Activated CD4-positive, alpha-beta T cell treated with anti-CD3 and anti-CD28 coated beads for 24 hours (primary cell): ENCODE measurements at places on chromosomes 4 and X.

- DNase-seq: no peak
Measured at GRCh38 chr4:142558851-142559250, 287.2 kb downstream of the INPP4B start.

DNA sequence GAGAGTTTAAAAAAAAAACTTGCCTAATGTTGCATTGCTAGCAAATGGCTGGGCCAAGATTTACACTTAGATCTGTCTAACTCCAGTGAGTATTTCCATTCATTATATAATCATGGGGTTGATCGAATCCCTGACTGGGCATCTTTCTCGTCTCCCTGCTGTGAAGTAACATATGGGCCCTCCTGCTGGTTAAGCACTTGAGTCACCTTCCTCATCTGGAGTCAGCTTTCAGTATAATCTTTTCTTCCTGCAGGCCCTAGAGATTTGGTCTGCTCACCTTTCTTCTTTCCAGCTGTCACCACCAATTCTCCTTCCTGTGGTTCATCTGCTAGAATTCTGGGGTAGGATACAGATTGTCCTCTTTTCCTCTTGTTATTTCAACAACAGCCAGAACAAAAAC is 41.6 kb downstream of the TIGD2 start:
- no peak for DNase-seq

- DNase-seq: peak; percentile 58
Measured at GRCh38 chr4:99405433-99406115, 29.6 kb downstream of the ADH7 start.

- no peak for DNase-seq
Measured at GRCh38 chr4:168674866-168675265, 178.0 kb downstream of the PALLD start.

GRCh38 chr4:141645611-141646340 is 9.4 kb downstream of the IL15 start:
- DNase-seq: no peak

- DNase-seq: no peak
Measured at GRCh38 chr4:155837203-155837796, 28.8 kb downstream of the ASIC5 start.

DNA sequence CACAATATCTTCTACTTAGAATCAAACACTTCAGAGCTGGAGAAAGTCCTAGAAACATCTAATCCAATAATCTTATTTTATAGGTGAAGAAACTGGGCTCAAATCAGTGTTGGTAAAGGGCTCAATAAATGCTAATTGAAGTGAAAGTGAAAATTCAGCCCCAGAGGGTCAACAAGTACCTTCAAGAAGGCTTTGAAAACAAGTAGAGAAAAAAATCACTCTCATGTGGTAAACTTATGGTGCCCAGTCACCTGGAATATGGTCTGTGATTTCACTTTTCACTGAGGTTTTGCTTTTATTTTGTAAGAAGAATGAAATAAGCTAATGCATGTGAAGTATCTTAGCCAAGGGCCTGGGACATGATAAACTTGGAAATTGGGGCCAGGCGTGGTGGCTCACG is 29.1 kb upstream of the EIF4E start:
- no peak for DNase-seq

GRCh38 chr4:68404153-68404552 is 43.1 kb upstream of the TMPRSS11E start:
- DNase-seq: no peak

GRCh38 chr4:15654593-15655222 is 449 bp downstream of the FBXL5 start:
- no peak for DNase-seq

DNA sequence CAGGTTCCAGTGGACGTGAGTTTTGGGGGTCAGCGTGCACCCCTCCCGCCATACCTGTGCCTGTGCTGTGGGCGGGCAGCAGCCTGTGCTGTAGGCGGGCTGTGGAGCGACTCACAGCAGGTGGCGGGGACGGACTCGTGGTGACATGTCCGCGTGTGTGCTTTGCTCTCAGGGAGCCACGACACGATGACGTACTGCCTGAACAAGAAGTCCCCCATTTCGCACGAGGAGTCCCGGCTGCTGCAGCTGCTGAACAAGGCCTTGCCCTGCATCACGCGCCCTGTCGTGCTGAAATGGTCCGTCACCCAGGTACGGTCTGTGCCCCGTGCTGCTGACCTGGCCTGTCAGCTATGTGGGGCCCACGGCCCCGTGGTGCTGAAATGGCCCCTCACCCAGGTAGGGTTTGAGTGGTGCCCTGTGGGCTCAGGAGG is 7.4 kb downstream of the PLCXD1 start:
- DNase-seq: no peak

GRCh38 chr4:110823251-110823650 is 200.4 kb upstream of the PITX2 start:
- DNase-seq: no peak

DNA sequence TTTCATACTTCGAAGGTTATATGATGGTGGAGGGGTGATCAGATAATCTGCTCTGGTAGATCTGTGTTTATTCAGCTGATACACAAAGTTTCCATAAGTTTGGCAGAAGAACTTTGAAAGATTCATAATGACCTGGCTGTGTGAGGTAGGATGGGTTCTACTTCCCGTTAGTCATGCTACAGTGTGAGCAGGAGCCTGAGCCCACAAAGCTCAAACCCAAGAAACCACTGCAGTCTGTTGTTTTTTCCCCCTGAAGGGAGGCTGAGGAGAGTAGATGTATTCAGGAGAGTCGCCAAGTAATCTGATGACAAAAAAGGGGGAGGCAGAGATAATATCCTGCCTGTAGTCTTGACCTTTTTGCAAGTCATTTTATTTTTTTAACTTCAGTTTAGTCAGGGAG is 52.8 kb upstream of the PPP3CA start:
- DNase-seq: no peak

DNA sequence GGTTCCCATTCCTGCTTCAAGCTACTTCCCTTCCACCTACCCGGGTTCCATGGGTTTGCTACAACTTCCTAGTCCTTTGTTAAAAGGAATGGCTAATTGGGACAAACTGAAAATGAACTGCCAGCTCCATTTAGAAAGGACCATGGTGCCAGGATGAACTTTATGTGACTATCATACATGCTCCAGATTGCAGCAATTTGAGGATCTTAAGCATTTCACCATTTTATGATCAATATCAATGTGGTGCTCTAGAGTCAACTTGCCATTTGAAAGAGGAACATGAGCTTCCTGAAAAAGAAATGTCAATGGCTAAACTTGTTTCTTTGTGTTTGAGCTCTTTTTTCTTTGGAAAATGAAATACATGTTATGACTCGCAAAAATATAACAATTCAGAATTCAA is 92.7 kb upstream of the IL15 start:
- no peak for DNase-seq

- no peak for DNase-seq
Measured at GRCh38 chr4:23060776-23061175, 368.0 kb downstream of the GBA3 start.

- DNase-seq: no peak
Measured at GRCh38 chr4:122104184-122104583, 47.9 kb upstream of the BLTP1 start.

GRCh38 chr4:16881151-16881884 is 17.1 kb downstream of the LDB2 start:
- no peak for DNase-seq

DNA sequence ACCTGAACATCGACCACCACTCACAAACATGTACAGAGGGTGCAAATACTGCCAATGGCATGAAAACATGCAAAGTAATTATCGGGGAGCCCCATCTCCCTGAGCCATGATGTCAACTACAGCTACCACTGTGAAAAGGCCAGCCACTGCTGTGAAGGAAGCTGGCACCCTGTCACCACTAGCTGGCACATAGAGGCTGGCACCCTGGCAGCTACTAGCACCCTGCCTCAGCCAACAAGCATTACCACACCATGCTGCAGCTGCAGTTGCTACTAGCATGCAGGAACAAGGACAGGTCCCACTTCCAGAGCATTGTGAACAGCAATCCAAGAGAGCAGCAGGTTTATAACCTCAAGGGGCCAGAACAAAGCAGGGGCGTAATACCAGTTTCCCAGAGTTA is 81.4 kb downstream of the PRR32 start:
- no peak for DNase-seq

DNA sequence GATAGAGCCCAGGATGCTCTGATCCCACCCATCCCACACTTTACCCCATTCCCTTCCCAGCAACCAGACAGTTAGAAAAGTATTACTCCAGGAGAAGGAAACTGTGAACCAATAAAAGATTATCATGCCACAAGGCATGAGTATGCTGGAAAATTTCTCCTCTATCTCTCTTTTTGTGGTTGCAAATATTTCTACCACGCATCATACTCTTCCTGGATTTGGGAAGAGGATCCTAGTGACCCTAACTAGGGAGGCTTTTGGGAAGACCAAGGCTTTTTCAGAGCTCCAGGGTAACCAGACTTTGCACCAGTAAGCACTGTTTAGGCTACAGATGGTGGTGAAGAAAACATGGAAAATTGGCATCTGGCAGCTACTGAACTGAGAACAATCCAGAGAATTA is 257.6 kb upstream of the CLNK start:
- DNase-seq: no peak

DNA sequence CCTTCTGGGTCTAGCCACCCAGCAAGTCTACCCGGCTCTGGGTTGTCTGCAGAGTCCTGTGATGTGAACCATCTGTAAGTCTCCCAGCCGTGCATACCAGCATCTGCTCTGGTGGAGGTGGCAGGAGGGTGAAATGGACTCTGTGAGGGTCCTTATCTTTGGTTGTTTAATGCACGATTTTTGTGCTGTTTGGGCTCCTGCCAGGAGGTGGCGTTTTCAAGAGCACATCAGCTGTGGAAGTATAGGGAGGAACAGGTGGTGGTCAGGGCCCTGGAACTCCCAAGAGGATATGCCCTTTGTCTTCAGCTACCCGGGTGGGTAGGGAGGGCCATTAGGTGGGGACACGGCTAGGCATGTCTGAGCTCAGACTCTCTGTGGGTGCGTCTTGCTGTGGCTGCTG is 66.5 kb upstream of the ZFP42 start:
- DNase-seq: no peak

DNA sequence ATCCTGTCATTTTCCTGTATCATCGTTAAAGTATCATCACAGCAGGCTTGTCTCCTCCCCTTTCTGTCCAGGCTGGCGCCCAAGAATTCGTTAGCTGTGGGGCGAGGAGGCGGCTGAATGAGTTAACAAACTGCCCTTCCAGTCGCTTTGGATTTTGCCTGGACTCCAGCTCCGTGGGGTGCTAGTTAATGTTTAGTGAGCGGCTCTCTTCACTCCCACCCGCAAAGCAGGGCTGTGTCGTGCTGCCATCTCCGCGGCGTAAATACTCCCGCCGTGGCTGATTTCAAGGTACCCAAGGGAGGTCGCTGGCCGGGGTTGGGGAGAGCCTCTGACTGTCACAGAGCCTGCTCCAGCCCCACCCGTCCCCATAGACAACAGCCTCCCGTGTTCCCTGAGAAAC is 44.9 kb upstream of the SPRY1 start:
- DNase-seq: no peak

DNA sequence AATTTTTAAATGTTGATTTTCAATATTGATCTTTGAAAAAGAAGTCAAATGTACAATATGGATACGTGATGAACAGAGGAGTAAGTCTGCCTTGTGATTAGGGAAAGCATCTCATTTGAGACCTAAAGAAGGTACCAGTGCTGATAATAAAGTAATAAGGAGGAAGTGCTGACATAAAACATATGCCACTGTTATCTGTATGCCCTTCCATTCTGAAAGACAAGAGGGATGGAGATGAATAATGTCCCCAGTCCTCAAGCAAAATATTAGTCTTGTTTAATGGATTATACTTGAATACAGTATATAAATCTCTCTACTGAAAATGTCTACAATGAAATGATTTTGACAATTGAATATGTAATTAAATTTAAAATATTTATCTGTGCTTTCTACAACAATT is 58.2 kb downstream of the CCSER1 start:
- no peak for DNase-seq

DNA sequence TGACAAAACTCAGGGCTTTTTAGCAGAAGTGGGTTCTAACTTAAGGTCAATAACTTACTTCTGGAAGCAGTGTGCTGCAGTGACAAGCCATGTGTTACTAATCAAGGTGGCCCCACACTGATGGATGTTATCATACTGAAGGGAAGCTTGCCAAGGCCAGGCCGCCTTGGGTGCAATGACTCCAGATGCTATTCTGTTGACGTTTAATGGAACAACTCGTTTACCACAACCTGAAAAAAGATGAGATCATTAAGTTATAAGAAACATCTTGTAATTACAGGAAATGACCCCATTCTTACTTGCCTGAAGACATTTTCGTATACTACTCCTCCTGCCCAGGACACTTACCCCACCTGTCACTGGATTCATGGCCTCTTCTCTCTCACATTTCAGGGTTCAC is 38.9 kb upstream of the TMPRSS11D start:
- no peak for DNase-seq

- no peak for DNase-seq
Measured at GRCh38 chr4:54400188-54400587, 171.1 kb downstream of the PDGFRA start.

GRCh38 chrX:30881797-30882196 is 7.3 kb downstream of the TAB3 start:
- DNase-seq: no peak

GRCh38 chrX:151754641-151755215 is 20.2 kb downstream of the CNGA2 start:
- no peak for DNase-seq

- peak; percentile 24 for DNase-seq
Measured at GRCh38 chrX:107628662-107629539, 591 bp downstream of the PRPS1 start.

GRCh38 chr4:95118497-95118896 is 360.7 kb downstream of the BMPR1B start:
- DNase-seq: no peak

DNA sequence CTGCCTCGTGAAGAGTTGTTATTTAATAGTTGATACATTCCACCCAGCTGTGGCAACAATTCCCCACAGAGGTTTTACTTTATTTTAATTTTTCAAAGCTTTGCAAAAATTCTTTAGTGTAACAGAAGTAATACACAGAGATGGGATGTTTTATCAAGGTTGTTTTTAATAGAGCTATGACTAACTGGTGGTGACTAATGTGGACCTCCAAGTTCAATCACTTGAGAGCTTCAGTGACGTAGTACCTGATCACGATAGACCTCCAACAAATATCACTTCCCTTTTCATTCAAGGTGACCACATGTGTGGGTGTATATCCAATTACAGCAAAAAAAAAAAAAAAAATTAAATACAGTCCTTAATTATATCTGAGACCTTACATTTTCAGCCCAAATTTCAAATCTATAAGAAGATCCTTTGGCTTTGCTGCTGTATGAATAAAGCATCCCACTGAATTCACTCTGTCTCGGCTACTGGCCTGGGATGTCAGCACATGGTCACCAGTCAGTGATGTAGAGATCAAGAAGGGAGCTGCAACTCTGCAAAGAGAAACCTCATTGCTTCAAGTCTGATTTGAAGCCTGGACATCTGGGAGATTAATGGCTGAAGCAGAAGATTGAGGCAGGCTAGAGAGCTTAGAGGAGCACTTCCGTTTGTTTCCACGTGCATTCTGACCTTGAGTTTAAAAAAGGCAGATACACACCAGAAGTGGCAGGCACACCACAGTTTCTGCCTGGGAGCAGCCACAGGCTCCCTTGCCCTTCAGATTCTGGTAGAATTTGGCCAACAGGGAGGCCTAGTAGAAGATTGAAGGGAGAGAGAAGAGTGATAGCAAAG is 345.9 kb upstream of the NOCT start:
- DNase-seq: no peak
